ENCODE measurements at places on chromosomes 12 and 14.

DNA sequence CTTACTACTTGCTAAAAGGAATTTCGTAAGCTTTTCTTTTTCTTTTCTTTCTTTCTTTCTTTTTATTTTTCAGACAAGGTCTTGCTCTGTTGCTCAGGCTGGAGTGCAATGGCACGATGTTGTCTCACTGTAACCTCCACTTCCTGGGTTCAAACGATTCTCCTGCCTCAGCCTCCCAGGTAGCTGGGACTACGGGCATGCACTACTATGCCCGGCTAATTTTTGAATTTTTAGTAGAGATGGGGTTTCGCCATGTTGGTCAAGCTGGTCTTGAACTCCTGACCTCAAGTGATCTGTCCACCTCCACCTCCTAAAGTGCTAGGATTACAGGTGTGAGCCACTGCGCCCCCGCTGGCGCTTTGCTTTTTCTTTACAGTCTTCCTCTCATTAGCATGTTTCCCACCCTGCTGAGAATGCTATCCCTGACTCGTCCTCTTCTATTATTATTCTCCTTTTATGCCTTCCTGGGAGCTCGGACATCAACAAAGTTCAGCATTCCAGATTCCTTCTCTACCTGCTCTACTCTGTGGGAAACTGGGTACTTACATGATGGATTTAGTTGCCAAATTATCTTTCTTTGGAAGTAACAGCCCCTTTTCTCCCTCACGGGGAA is 3.1 kb downstream of the MTHFD1 start:
- no peak for DNase-seq

- no peak for DNase-seq
Observed at GRCh38 chr12:73632661-73633060, 905.0 kb upstream of the ATXN7L3B start.

GRCh38 chr14:98059106-98059505 is 1212.9 kb downstream of the BCL11B start:
- no peak for DNase-seq

GRCh38 chr14:92447416-92448197 is 66.0 kb upstream of the RIN3 start:
- no peak for DNase-seq

DNA sequence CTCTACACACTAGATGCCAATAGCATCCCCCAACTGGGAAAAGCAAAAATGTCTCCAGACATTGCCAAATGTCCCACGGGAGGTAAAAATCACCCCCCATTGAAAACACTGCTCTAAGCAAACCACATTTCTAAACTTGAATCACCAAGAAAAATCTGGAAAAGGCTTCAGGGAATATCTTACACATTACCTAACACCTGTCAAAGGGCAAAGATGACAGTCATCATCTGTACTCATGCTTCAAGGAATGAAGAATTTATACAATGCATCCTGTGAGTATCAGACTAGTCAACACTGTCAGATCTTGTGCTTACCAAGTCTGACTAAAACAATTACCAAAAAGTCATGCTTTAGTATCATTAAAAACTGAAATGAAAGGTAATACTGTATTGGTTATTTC is 161.6 kb upstream of the SOX5 start:
- DNase-seq = no peak

DNA sequence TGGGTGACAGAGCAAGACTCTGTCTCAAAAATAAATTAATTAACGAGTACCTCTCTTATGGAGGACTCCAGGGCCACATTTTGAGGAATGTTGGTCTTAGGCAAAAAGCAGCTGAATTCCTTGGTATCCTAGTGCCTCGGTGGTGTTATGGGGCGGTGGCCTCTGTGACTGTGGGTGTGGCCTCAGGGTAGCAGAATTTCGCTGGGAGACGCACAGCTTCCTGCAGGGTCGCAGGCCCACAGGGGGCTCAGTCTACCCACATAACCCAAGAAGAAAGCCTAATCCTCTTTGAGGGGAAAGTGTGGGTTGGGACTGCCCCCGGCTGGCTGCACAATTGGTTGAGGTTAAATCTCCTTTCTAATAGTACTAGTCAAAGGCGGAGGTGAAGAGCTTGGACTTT is 11.2 kb upstream of the SERPINA4 start:
- DNase-seq = no peak

- DNase-seq = no peak
Observed at GRCh38 chr14:60655119-60655897, 6.0 kb upstream of the SIX1 start.

GRCh38 chr14:31208546-31209424 is 1.2 kb upstream of the HECTD1 start:
- DNase-seq = no peak

- DNase-seq = peak; percentile 66
Observed at GRCh38 chr12:12408265-12408690, 51.4 kb downstream of the BORCS5 start.

GRCh38 chr14:104250175-104250574 is 111.8 kb downstream of the KIF26A start:
- DNase-seq = no peak

DNA sequence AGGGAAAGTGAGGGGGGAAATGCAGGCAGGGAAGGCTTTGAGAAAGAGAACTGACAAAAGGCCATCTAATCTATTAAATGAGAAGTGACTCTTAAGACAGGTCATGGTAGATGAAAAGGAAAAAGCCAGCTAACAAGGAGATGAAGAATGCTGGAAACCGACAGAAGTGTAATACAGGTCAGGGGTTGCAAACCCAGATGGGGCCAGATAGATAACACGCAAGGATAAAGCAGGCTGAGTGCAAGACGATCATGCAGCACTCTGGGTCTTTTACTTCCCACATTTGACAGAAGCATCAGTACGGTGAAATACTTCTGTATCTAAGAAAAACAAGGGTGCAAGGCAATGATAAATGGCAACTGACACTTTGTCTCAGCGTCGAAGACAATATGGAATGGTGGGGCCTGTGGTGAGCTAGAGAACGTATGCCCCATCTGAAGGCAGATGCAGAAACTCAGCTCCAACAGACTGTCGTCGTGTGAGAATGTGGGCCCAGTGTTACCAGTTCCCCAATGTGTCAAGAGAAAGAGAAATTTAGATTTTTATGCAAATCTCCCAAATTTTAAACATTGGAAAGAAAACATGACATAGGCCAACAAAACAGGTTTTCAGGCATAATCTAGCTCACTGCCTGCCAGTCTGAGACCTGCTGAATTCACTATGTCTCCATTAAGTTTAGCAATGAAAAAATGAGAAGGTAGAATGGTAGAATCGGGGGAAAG is 187.4 kb downstream of the PHLDA1 start:
- DNase-seq = no peak

GRCh38 chr14:67576216-67576955 is 23.7 kb downstream of the PIGH start:
- no peak for DNase-seq
